ENCODE measurements at places on chromosomes 5 and 9. TPM values are rescaled to one million over a fixed set of nuclear protein-coding genes. Genes with fewer than 3 reads are reported as not detected.

The SLC35D2 gene
- 29.9 TPM for total RNA-seq

The TXNDC8 gene
- not detected for total RNA-seq

The SLC34A3 gene
- not detected for total RNA-seq

The GPSM1 gene
- 41.8 TPM for total RNA-seq

The NREP gene
- 65.6 TPM for total RNA-seq

The HARS1 gene
- total RNA-seq = 20.3 TPM

The C5orf52 gene
- not detected for total RNA-seq

The CTNND2 gene
- total RNA-seq = 1.2 TPM

The MCC gene
- 50.5 TPM for total RNA-seq

The GZMA gene
- total RNA-seq = not detected

The PNPLA7 gene
- 2.1 TPM for total RNA-seq

The ACTBL2 gene
- not detected for total RNA-seq

The AGXT2 gene
- not detected for total RNA-seq

The CEL gene
- not detected for total RNA-seq

The CNTFR gene
- 0.59 TPM for total RNA-seq
